NCI-H187 (cell line): ENCODE measurements at places on chromosomes 5 and 9.

DNA sequence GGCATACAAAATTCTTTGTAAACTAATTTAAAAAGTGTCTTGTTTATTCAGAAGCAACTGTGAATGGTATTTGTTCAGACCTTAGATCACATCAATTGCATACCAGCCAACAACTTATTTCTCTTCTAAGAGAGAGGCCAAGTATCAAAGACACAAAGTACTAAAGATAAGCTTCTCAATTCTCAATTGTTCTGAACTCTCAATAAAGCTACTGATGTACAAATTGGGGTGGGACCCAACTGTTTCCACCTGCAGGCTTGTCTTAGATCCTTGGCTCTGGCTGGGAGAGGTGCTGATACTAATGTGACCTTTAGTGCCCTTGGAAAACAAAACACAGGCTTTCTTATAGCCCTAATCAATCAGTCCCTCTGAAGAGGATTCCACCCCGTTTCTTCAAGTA, 22.1 kb downstream of the XRCC4 start:
- no peak for DNase-seq

DNA sequence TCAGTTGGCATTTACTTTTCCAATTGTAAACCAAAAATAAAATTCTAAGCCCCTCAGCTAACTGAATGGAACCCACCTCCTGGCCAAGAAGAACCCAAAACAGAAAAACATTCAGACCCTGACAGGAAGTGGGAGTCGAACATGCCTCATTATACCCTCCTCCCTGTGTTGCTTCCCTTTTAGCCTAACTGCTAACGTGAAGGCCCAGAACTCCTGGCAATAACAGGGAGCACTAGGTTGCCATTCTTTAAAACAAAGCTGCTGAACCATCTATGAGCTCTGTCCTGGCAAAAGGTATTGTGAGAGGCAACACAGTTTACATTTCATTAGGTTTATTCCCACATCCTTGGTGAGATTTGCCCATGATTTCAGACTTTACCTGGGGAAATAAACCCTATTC, 481.4 kb downstream of the CHSY3 start:
- no peak for DNase-seq

GRCh38 chr5:137446615-137447014, 52.5 kb downstream of the SPOCK1 start:
- no peak for DNase-seq

DNA sequence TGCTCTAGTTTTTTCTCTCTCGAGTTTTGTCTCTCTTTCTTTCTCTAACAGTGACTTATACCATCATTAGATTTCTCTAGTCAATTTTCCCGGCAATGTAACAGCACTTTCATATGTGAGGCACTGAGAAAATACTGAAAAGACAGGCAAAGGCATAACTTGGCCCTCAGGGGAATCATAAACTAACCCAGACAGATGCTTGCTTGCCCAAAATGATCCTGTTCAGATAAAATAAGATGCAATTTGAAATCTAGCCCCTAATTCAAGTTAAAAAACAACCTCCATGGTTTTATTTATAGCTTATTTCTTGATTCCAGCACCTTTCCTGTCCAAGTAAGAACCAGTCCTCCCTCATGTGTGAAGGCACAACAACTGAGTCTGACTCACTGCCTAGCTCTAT, 294.6 kb downstream of the GAS1 start:
- DNase-seq = no peak

DNA sequence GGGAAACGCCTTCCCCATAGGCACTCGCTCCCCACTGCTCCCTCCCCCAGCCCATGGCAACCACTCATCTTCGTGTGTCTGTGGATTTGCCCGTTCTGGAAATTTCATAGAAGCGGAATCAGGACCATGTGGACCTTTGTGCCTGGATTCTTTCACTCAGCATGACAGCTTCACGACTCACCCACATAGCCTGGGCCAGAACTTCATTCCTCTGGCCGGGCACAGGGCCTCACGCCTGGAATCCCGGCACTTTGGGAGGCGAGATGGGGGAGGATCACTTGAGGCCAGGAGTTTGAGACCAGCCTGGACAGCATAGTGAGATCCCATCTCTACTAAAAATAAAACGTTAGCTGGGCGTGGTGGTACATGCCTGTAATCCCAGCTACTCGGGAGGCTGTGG, 12.1 kb upstream of the DIPK1B start:
- DNase-seq = no peak

- DNase-seq = no peak
Measured at GRCh38 chr9:36479101-36479500, 79.0 kb upstream of the RNF38 start.

DNA sequence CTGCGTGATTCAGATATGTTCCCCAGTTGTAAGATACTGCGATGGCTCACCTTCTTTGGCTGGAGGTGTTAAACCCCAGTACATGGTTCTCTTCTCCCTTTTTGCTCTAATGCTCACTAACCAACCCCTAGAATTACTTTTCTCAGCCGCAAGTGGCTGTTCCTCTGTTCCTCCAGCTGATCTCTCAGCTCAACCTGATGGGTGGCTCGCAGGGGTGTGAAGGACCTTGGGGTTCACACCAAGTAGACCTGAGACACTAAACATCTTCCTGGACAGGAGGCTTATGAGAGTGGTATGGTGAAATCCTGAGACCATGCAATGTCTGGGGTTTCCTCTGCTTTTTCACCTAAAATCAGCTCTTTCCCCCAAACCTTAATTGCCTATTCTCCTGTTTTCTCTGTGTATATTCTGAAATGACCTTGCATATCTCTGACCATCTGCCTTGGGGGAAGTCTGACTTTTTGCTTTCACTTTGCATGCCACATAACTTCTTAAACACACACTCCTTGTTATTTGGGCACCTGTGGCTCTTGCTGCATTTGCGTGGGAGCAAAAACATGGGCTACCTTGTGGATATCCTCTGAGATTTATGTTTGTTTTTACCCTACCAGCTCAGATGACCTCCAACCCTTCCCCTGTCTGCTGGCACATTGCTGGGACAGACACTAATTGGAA, 15.9 kb upstream of the IFNA14 start:
- DNase-seq = no peak

GRCh38 chr9:95137587-95138145, 179.8 kb downstream of the FANCC start:
- no peak for DNase-seq

- no peak for DNase-seq
Measured at GRCh38 chr5:168434746-168435321, 51.4 kb upstream of the RARS1 start.

- no peak for DNase-seq
Measured at GRCh38 chr9:138083873-138084272, 206.3 kb downstream of the CACNA1B start.

GRCh38 chr5:38551030-38552017, 5.1 kb downstream of the LIFR start:
- DNase-seq = peak; percentile 38

DNA sequence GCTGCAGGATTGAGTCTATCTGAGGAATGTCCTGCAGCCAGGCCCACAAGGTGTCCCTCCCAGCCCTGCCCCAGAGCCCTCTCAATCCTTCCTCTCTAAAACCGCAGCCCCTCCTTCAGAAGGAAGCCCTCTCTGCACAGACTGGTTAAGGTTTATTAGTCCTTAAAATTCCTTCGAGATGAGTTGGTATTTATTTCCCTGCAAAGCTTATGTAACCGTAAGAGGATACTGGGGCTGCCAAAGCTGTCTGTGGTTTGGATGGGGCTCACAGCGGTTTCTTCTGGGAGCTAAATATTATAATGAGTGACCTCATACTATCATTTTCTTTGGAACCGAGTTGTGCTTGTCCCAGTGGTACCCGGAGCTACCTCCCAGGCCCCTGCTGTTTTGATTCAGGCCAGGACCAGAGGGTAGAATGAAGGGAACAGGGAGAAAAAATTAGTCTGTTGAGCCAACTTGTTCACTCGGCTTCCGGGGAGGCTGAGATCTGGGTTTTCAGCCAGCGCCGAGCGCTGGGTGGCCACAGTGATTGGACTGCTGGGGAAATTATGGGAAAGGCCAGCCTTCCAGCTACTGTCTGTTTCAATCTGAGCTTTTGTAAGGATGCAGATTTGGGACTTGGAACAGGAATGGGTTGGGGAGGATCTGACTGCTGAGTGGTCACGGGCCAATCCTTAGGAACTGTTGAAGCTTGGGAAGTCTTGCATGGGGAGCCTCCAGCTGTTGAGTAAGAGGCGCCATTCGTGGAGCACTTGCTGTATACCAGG, 107.5 kb downstream of the NDFIP1 start:
- DNase-seq = no peak

- DNase-seq = no peak
Measured at GRCh38 chr5:175840050-175840841, 31.1 kb upstream of the CPLX2 start.

DNA sequence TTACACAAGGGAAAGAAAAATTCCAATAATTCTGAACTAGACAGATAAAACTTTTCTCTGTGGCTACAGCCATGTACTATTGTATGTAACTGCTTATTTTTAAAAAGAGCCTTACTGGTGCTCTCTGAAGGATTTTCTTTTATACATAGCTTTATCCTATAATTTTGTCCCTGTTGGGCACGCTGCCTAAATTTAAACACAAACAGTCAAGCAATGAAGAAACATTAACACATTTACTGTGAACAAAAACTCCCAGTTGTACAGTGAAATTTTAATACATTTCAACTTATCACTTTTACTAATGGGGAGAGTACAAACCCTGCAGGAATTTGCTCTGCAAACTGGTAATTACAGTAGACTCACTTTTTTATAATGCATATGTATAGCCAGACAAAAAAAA, 273.3 kb downstream of the BNC2 start:
- no peak for DNase-seq

- DNase-seq = no peak
Measured at GRCh38 chr5:51404255-51404654, 21.0 kb downstream of the ISL1 start.

DNA sequence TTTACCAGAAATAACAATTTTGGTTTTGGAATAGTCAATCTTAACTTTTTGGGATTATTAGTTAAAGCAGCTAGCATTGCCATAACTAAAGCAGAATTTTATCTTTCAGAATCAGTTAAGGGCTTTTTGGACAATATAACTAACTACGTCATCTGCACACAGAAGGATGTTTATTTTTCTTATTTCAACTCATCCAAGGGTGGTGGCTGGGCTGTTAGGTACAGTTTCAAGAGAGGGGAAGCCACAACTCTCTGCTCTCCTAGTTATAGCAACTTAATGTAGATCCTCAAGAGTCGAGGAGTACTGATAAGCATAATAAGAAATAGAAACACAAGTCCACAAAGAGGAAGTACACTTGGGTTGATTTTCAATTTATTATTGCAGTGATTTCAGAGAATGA, 65.6 kb downstream of the ANKRD55 start:
- DNase-seq = no peak

DNA sequence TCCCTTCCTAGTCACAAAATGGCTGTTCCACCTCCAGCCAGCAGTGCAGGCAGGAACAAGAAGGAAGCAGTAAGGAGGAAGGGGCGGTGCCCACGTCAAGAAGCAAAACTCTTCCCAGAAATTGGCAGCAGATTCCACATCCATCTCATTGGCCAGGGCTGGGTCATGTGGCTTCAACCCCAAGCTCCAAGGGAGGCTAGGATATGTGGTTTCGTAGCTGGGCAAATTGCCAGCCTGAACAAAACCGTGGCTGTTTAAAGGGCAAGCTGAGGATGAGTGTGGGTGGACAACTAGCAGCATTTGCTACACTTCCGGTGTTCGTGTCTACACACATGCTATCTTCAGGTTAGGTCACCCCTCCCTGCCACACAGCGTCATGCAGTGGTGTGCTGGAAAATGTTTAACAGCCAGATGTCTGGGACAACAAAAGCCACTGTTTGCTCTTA, 92.1 kb upstream of the MAP1B start:
- DNase-seq = no peak

- no peak for DNase-seq
Measured at GRCh38 chr9:99634186-99634585, 187.5 kb upstream of the NR4A3 start.

GRCh38 chr5:14958188-14958587, 86.6 kb upstream of the ANKH start:
- no peak for DNase-seq

DNA sequence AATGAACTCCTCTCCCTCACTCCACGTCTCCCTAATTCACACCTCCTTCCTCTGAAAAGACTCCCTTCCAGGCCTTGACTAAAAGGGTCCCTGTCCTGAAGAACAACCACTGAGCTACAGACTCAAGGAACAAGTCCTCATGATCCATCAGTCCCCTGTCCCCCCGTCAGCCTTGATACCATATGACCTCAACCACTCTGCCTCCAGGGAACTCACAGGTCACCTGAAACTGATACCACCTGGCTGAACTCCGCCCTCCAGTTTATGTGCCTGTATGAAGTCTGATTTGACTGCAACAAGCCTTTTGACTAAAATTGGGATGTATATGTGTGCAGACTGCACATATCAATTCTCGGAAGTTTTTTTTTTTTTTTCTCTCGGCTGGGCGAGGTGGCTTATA, 88.7 kb downstream of the UGCG start:
- no peak for DNase-seq

- no peak for DNase-seq
Measured at GRCh38 chr5:42760426-42760825, 3.8 kb downstream of the CCDC152 start.

GRCh38 chr5:26419987-26420386, 618.4 kb downstream of the CDH9 start:
- no peak for DNase-seq

DNA sequence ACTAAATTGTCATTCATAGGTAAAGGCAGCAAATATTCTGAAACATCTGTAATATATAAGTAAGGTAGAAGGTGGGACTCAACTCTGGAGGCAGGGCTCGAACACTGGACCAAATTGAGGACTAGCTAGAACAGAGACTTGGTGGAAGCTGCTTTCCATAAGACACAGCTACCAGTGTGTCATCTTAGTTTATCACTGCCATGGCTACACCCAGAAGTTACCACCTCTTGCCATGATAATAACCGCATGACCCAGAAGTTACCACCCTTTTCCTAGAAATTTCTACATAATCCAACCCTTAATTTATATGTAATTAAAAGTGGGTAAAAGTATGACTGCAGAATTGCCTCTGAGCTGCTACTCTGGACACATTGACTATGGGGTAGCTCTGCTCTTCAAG, 99.7 kb downstream of the STARD4 start:
- DNase-seq = no peak

DNA sequence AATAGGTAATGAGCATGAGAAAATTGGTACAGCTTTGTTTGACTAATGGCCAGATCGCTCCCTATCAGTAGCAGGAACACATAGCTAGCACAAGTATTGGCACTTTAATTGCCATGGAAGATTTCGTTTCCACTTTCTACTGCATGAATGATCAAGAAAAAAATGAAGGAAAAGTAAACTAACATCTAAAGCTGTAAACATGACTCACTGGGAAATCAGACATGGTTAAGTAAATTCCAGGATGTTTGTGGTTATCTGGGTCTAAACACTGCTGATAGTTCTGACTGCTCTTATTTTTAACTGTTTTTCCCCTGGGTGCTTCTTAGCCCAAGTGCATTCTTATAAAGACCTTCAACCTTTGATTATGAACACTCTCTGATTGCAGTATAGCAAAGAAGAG, 388.9 kb downstream of the NR2F1-AS1 start:
- DNase-seq = no peak

DNA sequence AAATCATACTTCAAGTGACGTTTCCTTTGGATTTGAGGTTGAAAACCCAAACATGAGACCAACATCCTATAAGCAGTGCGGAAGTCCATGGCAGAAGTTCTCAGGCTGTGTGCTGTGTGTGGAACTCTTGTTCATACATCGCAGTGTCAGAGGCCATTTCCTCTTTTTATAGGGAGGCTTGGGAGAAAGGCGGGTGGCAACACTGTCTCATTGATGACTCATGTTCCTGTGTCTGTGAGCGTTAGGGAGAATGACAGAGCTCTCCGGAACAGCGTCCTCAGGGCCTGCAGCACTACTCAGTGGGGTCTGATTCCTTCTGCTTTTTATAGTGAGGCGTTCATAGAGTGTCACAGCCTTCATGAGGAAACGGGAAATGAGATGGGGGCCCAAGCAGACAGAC, 98.8 kb upstream of the BASP1 start:
- no peak for DNase-seq
